Effector memory CD8-positive, alpha-beta T cell (primary cell): ENCODE measurements at places on chromosomes 3 and 15.

DNA sequence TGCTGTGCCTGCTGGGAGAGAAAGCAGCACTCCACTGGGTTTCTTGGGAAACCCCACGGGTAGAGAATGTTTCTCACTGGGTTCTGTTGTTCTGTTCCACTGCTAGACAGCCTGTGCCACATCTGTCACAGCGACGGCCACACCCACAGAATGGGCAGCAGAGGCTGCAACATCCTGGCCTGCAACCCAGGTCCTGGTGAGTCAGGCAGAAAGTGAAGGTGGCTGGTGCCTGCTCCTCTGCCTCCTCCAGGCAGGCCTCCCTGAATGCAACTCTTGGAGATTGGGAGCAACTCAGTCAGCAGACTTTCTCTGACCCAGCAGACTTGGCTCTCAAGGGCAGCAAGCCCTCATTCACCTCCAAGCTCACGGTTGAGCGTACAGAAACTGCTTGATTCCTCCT lies 13.0 kb downstream of the C3orf18 start:
- no peak for DNase-seq

GRCh38 chr3:11559816-11560633 lies 83.7 kb downstream of the VGLL4 start:
- DNase-seq = no peak

- no peak for DNase-seq
Observed at GRCh38 chr15:98744506-98744905, 96.2 kb downstream of the IGF1R start.

DNA sequence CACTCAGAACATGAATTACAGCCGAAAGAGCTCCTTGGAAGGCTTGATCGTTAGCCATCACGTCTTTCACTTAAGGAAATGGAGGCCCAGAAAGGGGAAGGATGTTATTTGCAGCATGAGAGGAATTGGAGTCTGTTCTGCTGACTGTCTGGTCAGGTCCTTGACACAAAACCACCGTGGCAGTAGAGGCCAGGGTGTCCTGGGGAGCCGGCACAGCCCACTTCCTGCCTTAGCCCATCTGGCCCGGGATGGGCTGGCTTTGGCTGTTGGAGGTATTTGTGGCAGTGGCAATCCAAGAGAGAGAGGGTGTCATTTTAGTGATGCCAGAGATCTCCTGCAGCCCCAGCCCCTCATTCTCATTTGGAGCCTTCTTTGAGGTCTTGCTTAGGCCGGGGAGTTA lies 37.4 kb downstream of the ST6GAL1 start:
- DNase-seq = no peak

DNA sequence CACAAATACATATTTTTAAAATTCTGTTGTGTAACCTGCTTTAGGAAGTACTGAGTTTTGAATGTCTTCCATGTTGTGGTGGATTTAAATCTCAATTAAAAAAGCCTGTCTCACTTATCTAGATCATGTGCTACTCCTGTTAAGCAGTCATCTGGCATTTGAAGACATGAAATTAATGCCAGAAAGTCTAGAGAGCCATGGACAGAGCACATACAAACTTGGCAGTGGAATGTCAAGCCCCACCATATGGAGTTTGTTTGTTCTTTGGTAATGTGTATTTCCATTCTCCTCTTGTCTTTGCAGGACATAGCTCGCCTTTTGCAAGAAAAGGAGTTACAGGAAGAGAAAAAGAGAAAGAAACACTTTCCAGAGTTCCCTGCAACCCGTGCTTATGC lies 39.3 kb upstream of the UTS2B start:
- DNase-seq = no peak

- DNase-seq = no peak
Observed at GRCh38 chr3:131397889-131398288, 16.3 kb downstream of the NUDT16 start.

DNA sequence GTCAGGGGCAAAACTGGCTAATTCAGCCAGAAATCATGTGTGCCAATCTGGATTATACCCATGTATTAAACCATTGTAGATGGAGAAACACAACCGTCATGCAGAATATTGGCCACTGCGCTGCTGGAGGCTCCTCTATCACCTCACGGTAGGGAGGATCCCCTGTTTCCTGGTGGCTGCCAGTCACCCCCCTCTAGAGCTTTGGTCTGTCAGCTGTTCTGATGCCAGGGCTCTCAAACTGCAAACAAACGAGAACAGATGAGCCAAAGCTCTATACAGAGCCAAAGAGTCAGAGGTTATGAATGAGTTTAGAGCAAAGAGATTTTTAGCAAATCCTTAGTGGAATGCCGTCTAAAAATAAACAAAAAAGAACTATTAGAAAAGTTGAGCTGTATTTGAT lies 62.5 kb downstream of the IL20RB start:
- DNase-seq = no peak

GRCh38 chr3:166177130-166177529 lies 339.9 kb upstream of the BCHE start:
- no peak for DNase-seq

DNA sequence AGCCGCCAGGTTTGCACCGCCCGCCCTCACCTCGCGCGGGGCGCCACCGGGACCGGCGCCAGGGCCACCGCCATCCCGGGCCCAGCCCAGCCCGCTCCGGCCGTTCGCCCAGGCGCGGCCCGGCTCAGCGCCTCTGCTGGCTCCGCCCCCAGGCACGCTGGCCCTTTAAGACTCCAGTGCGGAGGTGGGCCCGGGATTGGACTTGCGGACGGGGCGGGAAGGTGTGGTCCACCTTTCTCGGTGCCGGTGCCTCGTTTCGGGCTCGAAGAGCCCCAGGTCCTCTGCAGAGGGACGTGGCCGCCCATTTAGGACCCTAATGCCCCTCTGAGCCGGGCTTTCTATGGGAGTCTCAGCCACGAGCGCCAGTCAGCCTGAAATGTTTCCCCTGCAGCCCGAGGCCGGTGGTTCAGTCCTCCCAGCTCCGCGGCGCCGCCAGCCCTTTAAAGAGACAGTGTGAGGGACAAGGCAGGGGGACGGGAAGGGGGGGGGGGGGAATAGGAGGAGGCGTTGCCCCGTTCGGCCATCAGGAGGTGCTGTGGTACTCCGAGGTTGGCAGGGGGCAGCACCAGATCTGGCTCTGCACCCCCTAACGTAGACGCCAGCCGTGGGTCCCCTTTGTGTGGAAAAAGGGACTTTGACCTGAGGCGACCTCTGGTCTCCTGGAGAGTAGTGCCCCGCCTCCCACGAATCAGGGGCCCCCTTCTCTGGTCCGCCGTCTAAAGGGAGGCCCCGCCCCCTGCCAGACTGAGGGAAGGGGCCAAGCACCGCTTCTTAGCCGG lies 1.0 kb downstream of the HYAL2 start:
- DNase-seq = peak; percentile 69

DNA sequence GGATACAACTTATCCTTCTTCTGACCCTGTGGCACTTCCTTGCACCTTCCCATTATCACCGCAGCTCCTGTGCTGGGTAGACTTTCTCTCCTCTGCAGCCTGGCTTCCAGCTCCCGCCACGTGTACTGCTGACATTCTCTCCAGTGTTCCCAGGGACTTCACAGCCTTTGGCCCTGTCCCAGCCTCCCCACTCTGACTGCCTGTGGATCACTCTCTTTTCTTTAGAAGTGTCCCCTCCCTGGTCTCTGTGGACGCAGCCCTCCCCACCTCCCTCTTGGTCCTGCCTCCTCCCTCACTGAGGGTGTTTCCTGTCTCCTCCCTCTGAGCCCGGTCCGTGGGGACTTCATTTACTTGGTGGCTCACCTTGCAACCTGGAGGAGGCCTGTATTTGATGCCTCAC lies 17.4 kb downstream of the PDIA5 start:
- no peak for DNase-seq

DNA sequence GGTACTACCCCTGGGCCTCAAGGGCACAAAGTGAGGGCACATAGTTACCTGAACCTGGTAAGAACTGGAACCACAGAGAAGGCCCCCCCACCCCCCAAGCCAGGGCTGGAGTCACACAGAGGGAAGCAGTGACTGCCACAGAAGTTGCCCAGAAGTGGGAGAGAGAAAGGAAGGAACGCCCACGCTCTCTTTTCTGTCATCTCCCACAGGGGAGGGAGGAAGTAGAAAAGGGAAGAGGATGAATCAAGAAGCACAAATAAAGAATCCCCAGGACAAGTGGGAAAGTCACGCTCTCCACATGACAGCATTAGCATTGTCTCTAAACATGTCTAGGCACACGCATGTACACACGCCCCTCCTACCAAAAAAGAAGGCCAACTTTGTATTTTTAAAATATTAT lies 114.7 kb upstream of the FRMD4B start:
- DNase-seq = no peak

- no peak for DNase-seq
Observed at GRCh38 chr15:44794072-44794471, 57.7 kb downstream of the TRIM69 start.

- DNase-seq = no peak
Observed at GRCh38 chr3:15023249-15023648, 41.9 kb downstream of the MRPS25 start.

- DNase-seq = no peak
Observed at GRCh38 chr3:55202326-55202725, 274.5 kb upstream of the LRTM1 start.

- no peak for DNase-seq
Observed at GRCh38 chr15:81189583-81190283, 6.9 kb upstream of the IL16 start.

GRCh38 chr15:63668601-63669000 lies 71.4 kb downstream of the FBXL22 start:
- no peak for DNase-seq

DNA sequence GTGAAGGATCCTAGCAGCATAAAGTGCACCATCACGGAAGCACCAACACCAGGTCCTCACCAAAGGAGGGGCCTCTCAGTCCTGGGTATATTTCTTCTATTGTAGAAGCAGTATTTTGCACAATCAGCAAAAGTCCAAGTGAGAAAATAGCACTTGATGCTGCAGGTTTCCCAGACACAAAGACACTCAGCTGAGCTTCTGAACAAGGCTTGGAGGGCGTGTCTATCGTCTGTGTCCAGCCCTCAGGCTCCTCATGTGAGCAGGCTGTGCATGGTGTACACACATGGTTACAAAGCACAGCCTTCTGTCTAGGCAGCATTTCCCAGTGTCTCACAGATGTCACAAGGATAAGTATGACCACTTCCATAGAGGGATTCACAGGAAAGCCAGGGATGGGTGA lies 98.3 kb upstream of the SPATA12 start:
- no peak for DNase-seq

- no peak for DNase-seq
Observed at GRCh38 chr15:45612790-45613415, 21.9 kb upstream of the SQOR start.
